ENCODE measurements at places on chromosomes 12 and 14.

DNA sequence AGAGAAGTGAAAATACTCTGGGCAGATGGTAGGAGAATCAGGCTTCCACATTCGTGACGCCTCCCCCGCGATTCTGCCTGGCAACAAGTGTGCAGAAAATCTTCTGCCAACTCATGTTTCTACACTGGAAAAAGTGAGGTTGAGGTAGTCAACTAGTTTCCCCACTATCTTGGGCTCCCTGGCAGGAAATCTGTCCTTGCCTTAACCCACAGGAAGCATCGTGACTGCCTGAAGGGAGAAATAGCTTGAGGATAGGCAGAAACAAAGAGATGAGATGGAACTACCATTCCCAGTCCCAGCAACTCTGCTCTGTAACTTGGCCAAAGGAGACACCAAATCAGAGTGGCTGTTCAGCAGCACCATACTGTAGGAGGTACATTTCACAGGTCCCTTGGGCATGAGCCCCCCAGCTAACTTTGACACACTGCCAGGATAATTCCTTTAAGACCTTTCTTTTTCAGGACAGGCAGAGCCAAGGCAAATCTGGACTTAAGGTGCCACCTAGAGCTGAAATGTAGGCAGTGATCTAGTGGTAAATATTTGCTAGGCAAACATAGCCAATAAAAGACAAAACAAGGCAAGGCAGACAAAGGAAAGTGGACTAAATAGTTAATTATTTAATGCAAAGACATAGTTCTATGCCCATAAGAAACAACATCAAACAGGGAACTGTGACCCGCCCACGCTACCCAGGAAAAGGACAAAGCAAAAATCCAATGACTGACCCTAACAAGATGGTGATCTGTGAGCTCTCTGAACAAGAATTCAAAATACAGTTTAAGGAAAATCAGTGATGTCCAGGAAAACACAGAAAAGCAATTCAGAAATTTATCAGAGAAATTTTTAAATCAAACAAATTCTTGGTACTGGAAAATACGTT lies 205.1 kb downstream of the PTPRO start:
- H3K4me3 ChIP-seq, result no peak overlapping the region
- no peak for DNase-seq
- no peaks in the 10 kb centered on the region for H3K27me3 ChIP-seq
- H3K36me3 ChIP-seq, result no peaks in the 10 kb centered on the region

- no peak for DNase-seq
- H3K27me3 ChIP-seq, result no peaks in the 10 kb centered on the region
- no peak overlapping the region for H3K27ac ChIP-seq
- peaks cover 11% of the 10 kb centered on the region for H3K4me1 ChIP-seq
- H3K4me3 ChIP-seq, result no peak overlapping the region
Measured at GRCh38 chr12:63841011-63841410, 3.5 kb upstream of the SRGAP1 start.

- H3K4me1 ChIP-seq, result no peaks in the 10 kb centered on the region
- H3K27ac ChIP-seq, result no peak overlapping the region
- no peaks in the 10 kb centered on the region for H3K27me3 ChIP-seq
- DNase-seq, result no peak
- no peaks in the 10 kb centered on the region for H3K36me3 ChIP-seq
Measured at GRCh38 chr12:3743803-3744202, 9.1 kb downstream of the CRACR2A start.

- DNase-seq, result no peak
- H3K4me3 ChIP-seq, result no peak overlapping the region
- peaks cover 55% of the 10 kb centered on the region for H3K4me1 ChIP-seq
- no peaks in the 10 kb centered on the region for H3K27me3 ChIP-seq
Measured at GRCh38 chr14:73738518-73739173, 24.5 kb upstream of the PNMA1 start.

- H3K27me3 ChIP-seq, result no peaks in the 10 kb centered on the region
- H3K27ac ChIP-seq, result no peak overlapping the region
- H3K4me1 ChIP-seq, result no peaks in the 10 kb centered on the region
- no peak for DNase-seq
Measured at GRCh38 chr12:50686976-50687375, 76.9 kb upstream of the ATF1 start.

All from vagina (tissue), 2 donors.